ENCODE measurements at places on chromosomes 5 and 9.

DNA sequence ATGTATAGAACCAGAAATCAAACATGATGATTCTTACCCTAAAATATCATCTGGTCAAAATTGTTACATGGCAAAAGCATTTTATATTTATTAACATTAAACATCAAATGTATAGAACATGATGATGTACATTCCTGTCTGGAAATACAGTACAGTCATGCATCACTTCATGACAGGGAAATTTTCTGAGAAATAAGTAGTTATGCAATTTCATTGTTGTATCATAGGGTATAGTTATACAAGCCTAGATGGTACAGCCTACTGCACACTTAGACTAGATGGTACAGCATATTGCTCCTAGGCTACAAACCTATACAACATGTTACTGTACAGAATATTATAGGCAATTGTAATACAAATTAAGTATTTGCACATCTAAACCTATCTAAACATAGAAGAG is 64.6 kb upstream of the VCAN start:
- no peak for DNase-seq

- peak; percentile 23 for DNase-seq
Measured at GRCh38 chr5:2017540-2018389, 135.0 kb upstream of the IRX4 start.

DNA sequence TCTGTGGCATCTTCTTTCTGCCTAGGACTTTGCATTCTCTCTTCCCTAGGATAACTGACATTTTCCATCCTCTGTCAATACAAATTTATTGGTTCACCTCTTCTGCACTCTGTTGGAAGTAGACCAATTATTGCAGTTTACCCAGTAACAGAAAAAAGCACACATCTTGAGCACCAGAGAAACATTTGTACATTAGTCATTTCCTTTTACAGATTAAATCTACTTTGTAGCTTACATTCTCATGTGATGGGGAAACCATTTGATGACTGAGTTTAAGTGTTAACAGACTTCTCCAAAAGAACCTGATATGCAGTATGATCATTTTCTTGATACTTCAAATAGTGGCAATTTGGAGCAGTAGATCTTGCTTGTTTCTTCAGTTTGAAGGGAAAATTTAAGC is 1098.8 kb downstream of the DTWD2 start:
- no peak for DNase-seq

DNA sequence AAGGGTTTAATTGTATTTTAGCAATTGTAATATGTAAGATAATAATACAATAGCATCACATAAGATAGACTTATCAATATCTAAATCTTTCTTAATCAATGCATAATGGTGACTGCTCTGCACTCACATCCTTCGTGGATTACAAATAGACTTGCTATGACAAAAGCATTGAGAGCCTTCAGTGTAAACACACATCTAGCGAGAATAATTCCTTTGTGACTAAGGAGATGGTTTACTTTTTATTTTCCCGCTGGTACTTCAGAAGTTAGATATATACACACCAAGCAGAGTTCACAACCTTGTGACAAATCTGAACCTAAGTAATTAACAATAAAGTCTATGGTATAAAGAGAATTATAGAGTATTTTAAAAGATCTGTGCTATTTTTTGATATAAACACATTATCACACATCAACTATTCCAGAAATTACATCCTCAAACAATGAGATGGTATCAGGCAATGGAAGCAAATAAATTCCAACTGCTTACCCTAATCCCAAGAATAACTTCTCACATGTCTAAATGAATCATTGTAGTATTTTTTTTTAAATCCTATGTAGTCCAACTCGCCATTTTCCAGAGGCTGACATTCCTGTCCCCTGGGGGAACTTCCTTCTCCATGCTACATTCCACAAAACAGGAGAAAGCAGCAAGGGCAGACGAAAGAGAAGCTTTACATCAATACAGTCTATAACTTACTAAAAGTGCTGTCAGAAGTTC is 51.2 kb downstream of the MAPKAP1 start:
- DNase-seq = no peak

DNA sequence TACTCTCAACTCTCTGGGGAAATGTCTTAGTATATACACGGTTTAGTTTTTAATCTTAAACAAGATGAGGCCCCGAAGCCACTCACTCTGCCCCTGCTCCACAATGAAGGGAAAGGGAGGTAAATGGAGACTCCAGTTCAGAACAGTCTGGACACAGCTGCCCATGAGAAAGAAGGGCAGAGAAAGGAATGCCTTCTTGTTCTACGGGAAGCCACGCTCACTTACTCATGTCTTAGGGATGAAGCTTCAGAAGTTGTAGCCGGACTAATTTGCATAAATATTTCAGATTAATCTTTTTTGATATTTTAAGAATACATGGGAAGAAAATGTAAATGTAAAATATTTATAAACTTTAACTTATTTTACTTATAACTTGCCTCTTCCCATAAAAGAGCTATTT is 94.0 kb downstream of the COL23A1 start:
- DNase-seq = no peak

- DNase-seq = no peak
Measured at GRCh38 chr9:71685988-71686387, 82.3 kb downstream of the CEMIP2 start.

GRCh38 chr9:116163293-116164055 is 9.9 kb downstream of the PAPPA start:
- no peak for DNase-seq

GRCh38 chr5:122404018-122404417 is 92.0 kb downstream of the SNCAIP start:
- no peak for DNase-seq

Data from neuronal stem cell (in vitro differentiated cells).